ENCODE measurements at places on chromosomes 5 and 9.

DNA sequence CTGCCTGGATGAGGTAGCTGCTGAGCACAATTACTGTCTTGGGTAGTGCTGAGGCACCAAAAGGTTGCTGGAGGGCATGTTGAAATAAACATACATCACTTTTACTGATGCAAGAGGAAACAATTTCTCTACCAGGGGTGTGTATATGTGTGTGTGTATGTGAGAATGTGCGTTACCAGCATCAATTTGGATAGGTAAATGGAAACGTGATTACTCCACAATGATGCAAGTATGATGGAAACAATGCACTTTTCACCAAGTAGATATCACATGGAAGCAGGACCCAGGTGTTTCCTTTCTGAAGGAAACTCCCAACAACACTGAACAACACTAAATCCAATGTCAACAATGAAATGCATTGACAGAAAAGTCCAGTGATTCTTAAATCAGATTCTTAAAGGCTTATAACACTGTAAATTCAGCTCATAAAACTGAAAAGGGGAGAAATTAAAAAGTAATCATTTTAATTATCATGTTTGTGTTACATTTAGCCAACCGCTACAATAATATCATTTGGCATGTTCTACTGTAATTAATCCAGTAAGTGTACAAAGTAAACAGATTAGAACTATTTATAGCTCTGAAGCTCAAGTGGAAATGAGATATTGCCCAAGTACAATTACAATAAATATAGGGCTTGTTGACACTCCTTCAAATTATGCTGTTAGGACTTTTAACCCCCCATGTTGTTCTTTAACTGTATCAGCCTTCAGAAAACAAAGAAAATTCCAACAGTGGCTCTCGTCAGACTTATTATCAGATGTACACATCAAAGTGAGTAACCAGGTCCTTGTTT lies 25.3 kb downstream of the YIPF5 start:
- no peak for DNase-seq

DNA sequence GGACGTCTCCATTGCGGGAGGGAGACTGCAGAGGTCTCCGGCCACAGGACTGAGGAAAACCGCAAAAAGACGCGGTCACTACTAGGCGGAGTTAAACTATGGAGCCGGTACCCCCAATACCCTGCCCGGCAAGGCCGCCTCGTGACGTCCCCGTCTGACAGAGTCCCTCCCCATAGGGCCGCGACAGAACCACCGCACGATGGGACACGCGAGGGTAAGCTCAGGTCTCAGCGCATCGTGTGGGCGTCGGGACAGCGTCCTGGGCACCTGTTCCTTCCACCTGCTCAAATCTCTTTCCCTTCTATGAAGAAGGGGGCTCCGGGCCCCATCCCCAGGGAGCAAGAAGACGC lies 35.2 kb upstream of the GLDC start:
- DNase-seq, result peak; percentile 43

- DNase-seq, result no peak
Observed at GRCh38 chr5:51632793-51633192, 249.5 kb downstream of the ISL1 start.

- no peak for DNase-seq
Observed at GRCh38 chr5:42621242-42621641, 135.4 kb upstream of the CCDC152 start.

GRCh38 chr5:42338136-42338535 lies 85.1 kb upstream of the GHR start:
- no peak for DNase-seq

- no peak for DNase-seq
Observed at GRCh38 chr9:5773324-5773999, 59.5 kb downstream of the ERMP1 start.

DNA sequence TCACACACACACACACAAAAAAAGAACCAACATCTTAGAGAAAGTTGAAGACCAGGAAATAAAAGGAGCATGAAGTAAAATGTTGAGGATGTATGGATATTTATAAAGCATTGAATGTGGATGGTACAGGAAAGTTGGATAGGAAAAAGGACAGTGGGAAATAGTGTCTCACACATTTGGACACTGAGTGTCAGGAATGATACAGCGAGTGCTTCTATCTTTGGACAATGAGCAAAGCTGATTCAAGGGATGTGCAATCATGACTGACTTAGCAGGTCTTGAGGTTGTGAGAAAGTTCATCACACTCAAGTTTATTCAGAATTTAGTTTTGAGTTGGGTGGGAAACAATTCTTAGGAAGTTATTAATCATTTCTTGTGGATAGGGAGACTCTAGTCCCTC lies 50.1 kb upstream of the SRP19 start:
- DNase-seq, result no peak

Measured in stimulated activated CD8-positive, alpha-beta memory T cell treated with anti-CD3 and anti-CD28 coated beads, Interleukin-4, amount 100 ng/mL, for 4 hours (primary cell).